Right forelimb (tissue), 1 donor: ENCODE measurements at places on chromosomes 11 and 22.

DNA sequence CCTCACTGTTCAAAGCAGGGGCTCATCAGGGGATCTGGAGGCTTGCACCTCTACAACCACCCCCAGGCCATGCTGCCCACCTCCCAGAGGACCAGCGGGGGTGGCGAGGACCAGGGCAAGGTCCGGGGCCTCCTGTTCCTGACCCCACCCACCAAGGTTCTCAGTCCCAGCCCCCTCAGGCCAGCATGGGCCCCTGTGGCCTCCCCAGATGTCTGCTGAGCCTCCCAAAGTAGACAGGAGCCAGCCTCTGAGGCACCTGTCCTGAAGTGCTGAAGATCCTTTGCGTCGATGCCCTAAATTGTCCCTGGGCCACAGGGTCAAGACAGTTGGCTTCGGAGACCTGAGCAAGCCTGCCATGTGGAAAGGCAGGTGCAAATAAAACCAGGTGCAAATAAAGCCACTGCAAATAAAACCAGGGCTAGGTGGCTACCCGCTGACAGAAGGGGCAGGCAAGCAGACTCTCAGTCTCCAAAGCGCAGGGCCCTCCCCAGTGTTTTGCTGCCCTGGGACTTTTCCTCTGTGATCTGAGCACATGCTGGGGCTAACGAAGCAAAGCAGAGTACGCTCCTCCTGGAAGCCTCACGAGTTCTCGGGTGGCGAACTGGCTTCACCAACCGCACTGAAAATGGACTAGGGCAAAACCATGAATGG is 22.4 kb upstream of the ARFGAP3 start:
- no peak for DNase-seq

DNA sequence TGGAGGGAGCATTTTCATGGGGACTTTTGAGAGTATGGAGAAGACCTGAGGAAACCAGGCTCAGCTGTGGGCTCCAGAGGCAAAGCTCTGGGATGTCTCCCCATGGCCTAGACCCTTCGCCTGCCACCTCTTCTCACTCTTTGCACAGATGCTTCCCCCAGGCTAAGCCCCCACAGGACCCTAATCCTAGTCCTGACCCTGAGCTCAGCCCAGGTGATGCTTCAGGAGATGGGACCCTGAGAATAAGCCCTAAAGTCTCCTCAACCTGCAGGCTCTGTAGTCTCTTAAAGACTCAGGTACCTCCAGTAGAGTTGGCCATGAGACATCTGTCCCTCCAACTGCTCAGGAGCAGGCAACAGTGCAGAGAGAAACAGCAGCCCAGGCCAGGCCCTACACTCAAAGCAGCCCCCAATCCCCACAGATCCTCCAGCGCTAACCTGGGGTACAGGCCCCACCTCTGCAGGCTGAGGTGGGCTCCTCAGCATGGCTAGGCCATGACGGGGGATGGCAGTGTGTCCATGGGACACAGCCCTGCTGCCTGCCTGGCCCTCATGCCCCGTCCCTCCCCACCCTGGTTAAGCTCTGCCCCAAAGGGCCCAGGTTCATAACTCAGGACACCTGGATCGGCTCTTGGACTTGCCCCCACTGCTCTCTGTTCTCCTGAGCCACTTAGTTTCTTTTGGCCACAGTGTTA is 39.4 kb downstream of the GGTLC2 start:
- DNase-seq, result no peak

DNA sequence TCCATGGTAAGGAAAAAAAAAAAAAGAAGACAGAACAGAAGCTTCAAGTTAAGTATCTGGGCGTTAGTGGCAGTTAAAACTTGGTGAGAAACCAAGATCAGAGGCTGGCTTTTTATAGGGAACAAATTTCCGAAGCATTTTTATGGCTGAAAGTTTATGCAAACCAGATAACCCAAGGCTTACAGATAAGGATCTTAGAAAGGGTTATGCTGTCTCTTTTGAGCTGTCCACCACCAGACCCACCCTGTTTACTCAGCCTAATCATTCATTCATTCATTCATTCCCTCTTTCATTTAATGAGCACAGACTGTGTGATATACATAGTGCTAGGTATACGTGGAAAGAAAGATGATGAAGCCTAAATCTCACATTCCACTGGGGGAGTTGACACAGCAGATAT is 89.5 kb downstream of the ME3 start:
- no peak for DNase-seq

GRCh38 chr22:45014654-45015053 is 4.8 kb upstream of the PHF21B start:
- DNase-seq, result no peak

DNA sequence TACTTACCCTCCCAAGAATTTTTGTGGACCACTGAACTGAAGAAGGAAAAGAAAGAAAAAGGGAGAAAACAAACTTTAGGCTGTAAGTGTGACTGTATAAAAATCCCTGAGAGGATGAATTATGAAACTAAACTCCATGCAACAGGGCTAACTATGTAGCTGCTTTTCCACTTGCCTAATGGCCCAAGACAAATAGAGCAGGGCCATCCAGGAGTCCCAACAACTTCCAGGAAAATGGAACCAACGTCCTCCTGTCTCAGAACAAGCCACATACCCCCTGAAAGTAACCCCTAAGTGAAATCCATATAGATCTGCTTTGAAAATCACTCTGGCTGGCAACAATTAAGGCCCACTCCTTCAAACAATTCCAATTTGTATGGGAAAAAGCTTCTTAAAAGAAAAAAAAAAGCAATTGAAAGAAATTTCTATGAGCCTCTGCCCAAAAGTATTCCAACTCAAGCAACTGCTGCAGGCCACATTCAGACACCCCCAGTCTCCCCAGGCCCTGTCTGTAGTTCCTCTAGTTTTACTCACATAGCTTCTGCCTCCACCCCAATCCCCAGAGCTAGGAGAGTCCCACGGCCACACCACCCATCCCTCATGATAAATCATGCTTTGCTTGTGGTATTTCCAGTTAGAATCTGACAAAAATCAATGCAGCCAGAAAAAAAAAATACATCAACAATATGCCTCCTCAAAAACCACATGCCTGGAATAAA is 12.7 kb downstream of the RBFOX2 start:
- no peak for DNase-seq

GRCh38 chr22:49232319-49233067 is 595.2 kb downstream of the BRD1 start:
- DNase-seq, result no peak

DNA sequence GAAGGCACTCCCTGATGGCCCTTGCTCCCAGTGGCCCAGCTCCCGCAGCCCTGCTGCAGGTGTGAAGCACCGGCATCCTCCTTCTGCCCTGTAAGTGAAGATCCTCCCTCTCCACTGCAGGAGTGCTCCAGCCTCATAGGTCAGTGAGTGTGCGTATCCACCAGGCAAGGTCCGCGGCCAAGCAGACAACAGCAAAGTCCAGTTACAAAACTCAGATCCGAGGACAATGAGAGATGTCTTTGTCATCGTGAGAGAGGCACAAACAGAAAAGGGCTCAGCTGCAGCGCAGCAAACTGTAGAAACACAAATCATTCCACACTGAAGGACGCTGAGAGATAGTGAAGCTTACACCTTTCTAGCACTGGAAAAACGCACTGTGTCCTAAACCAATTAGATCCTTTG is 46.1 kb downstream of the MYH9 start:
- DNase-seq, result no peak

DNA sequence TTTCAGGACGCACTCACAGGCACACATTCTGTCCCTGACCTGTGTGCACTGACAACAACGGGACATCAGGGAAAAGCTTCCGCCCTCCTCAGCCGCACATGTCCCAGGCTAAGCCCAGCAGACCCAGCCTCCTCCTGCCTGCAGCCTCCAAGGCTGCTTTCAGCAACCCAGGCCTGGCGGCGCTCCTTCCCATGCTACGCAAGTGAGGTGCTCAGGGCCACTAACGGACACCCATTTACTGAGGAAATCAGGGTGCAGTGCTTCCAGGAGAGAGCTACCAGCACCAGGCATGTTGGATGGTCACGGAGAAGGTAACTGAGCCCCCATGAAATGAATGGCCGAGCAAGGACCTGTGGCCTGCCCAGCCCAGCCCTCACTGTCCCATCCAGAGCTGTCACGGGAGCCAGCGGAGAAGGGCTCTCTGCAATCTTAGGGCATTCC is 6.9 kb downstream of the MOB2 start:
- DNase-seq, result no peak

DNA sequence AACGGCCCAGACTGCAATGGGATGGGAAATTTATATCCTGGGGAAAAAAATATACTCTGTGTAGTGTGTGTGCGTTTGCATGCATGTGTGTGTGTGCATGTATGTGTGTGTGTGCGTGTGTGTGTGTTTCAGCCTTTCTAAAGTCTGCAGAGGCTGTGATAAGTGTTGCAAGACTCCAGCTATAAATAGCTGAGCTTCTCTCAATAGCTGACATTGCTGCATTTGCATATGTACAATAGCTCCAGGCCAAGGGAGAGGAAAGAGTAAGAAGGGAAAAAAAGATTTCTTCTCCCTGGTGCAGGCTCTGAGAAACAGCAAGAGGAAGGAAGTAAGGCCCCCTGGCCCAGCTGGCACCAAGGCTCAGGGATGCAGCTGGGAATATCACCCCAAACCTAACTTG is 483.0 kb downstream of the MN1 start:
- DNase-seq, result no peak

GRCh38 chr22:26245001-26245400 is 75.7 kb downstream of the SEZ6L start:
- no peak for DNase-seq

DNA sequence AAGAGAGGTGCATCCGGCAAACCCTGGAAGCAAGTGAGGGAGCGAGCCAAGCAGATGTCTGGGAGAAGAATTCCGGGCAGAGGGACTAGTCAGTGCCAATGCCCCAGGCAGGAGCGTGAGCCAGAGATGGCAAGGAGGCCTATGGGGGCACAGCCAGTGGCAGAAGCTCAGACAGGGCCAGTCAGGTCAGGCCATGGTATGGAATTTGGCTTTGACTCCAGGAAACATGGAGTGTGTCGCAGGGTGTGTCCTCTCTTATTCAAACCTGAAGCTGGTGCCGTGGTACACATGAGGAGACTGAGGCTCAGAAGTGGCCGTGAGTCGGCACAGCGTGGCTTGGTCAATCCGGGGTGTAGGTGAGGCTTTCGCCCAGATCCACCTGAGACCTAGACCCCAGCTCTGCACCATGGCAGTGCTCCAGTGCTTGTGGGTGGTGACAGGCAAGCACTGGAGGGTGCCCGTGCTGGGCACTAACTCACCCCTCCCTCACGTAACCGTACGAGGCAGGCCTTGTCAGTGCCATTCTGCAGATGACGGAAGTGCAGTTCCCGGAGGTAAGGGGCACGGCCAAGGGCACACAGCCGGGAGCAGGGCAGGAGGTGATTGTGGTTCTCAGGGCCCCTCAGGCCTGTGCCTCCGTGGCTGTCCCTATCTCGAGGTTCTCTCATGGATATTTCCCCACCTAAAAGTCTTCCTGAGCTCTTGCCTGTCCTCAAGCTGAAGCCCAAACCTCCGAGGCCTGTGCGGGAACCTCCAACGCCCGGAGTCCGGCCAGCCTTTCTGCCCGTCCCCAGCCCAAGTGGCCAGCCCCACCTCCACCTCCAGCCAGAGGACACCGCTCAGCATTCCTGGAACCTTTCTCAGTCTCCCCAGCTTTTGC is 10.6 kb upstream of the SPI1 start:
- DNase-seq, result no peak

DNA sequence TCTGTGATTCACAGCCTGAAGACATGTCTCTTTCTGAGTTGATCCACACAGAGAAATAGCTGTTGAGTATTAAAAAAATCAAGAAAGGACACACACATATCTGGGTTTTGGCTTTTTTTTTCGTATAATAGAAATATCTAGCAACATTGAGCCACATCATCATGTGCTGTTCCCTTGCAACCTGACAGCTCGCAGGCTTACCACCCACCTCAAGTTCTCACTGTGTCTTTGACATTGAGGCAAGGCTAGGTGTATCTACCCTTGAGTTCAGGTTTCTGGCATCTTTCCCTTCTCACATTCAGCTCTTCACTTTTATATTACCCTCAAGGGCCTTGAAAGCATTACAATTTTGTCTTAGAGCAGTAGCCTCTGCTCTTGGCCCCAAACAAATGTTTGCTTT is 490.3 kb upstream of the KIRREL3 start:
- no peak for DNase-seq

DNA sequence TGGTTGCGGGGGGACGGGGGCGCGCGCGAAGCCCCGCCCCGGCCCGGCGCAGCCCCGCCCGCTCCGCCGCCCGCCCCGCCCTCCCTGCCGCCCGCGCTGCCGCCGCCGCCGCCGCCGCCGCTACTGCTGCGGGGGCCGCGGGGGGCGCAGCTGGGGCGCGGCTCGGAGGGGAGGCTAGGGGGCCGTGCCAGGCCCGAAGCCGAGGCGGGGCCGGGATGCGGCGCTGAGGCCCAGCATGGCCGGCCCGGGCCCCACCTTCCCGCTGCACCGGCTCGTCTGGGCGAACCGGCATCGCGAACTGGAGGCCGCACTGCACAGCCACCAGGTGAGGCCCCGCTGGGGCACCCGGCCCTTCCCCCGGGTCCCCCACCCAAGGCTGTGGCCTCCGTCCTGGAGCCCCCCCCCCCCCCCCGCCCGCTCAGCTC is at the start of gene ANKRD13D:
Gene ANKRD13D, plus strand, starts transcription at position 78 of the 425 bp plus-strand sequence. Its CDS starts 158 bp downstream, at position 236.
- no peak for DNase-seq

DNA sequence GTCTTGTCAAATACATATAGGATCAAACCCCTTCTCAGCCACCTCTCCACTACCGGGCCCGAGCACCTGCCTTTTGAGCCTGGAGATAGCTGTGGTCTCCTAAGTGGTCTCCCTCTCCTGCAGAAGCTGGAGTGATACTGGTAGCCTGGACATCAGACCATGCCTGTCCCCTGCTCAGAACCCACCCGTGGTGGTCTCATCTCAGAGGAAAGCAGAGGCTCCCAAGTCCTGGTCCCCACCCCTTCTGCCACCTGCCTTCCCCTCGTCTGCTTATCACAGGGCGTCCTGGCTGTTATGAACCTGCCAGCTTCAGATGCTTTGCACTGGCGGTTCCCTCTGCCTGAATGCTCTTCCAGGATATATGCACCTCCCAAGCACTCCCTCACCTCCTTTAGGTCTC is 50.5 kb upstream of the EIF3D start:
- no peak for DNase-seq

DNA sequence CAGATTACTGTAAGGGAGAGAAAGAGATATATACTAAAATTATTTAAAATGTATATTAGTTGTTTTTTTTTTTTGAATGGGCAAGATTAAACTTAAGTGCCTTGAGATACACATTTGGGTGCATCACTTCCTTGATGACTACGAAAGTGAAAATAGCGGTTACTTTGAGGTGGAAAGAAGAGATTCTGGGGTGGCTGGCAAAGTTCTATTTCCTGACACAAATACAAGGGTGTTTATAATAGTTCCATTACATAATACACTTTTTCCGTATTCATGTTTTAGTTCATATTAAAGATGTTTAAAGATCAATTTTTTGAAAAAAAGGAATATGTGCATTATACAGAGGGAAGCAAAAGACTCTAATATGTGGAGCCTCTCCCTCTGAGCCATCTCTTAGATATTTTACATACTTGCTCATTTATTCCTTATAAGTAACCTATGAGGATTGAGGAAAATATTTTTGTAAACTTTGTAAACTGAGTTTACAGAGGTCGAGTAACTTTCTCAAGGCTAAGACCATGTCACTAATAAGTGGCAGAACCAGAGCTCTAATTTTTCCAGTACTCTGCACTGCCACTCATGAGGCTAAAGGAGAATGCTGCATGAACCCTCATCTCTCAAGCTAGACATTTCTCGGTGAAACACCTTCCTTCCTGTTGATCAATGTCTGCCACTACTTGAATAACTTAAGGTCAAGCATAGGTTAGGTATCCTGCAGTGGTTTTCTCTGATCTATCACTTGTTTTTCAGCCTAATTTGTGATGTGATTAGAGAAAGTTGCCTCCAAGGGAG is 58.6 kb downstream of the DDIAS start:
- no peak for DNase-seq
